NCI-H2107 (cell line): ENCODE measurements at places on chromosomes 13 and 19.

GRCh38 chr13:48790966-48791365, 137.2 kb downstream of the CYSLTR2 start:
- no peak for DNase-seq

- DNase-seq = peak; percentile 73
Measured at GRCh38 chr13:102333320-102334198, 68.3 kb downstream of the FGF14 start.

- no peak for DNase-seq
Measured at GRCh38 chr13:48138270-48138669, 43.4 kb upstream of the MED4 start.

GRCh38 chr19:13964776-13965175, 12.5 kb downstream of the DCAF15 start:
- DNase-seq = no peak

DNA sequence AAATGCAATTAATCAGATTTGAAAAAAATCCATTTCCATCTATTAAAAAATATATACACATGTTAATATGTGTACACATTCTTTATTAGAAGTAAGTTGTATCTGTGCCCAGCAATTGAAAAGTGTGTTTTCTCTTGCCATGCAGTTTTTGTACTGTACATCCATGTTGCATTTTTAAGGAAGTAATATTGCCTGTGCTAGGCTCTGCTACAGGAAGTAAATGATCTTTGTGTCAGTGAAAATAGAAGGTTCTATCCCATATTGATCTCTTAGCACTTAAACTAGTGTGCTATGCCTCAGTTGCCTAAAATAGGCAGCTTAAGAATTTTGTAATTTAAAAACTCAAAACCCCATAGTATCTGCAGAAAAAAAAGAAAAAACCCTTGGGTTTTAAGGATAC, 122.5 kb downstream of the CDK8 start:
- DNase-seq = no peak

DNA sequence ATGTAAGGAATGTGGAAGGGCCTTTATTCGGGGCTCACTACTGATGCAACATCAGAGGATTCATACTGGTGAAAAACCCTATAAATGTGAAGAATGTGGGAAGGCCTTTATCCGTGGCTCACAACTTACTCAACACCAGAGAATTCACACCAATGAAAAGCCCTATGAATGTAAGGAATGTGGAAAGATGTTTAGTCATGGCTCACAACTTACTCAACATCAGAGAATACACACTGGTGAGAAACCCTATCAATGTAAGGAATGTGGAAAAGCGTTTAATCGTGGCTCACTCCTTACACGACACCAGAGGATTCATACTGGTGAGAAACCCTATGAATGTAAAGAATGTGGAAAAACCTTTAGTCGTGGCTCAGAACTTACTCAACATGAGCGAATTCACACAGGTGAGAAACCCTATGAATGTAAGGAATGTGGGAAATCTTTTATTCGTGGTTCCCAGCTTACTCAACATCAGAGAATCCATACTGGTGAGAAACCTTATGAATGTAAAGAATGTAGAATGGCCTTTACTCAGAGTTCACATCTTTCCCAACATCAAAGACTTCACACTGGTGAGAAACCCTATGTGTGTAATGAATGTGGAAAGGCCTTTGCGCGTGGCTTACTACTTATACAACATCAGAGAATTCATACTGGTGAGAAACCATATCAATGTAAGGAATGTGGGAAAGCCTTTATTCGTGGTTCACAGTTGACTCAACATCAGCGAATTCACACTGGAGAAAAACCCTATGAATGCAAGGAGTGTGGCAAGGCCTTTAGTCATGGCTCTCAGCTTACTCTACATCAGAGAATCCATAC, 44.3 kb downstream of the ZNF585A start:
- DNase-seq = no peak

DNA sequence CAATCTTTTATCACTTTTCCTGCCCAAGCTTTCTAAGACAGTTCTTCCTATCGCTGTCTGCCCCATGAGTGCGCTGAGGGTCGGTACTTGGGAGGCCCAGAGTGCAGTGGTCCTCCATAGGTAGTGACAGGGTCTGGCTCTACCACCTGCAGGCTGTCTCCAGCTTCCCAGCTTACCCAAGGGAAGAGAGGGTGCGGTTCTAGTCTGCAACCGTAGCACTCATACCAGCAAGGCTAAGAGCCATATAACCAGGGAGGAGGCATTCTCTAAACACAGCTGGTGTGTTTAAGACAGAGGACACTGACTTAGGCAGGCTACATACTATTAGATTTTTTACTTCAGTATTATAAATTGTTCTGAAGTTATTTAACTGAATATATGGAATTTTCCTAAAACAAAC, 8.2 kb downstream of the PROZ start:
- no peak for DNase-seq

- DNase-seq = no peak
Measured at GRCh38 chr19:30666301-30666803, 294.2 kb downstream of the ZNF536 start.

DNA sequence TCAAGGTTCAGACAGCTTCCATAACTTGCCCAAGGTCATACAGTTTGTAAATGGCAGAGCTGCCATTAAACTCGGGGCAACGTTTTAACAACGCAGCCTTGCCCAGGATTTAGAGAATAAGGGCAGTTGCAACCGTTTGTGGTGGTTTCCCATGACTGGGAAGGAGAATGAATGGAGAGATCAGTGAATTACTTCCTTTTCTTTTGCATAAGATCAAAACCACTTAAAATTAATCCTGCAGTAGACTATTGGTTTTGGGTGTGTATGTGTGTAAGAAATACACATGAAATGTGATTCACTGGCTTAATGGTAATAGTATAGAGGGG, 179.1 kb upstream of the MIR17HG start:
- DNase-seq = no peak

DNA sequence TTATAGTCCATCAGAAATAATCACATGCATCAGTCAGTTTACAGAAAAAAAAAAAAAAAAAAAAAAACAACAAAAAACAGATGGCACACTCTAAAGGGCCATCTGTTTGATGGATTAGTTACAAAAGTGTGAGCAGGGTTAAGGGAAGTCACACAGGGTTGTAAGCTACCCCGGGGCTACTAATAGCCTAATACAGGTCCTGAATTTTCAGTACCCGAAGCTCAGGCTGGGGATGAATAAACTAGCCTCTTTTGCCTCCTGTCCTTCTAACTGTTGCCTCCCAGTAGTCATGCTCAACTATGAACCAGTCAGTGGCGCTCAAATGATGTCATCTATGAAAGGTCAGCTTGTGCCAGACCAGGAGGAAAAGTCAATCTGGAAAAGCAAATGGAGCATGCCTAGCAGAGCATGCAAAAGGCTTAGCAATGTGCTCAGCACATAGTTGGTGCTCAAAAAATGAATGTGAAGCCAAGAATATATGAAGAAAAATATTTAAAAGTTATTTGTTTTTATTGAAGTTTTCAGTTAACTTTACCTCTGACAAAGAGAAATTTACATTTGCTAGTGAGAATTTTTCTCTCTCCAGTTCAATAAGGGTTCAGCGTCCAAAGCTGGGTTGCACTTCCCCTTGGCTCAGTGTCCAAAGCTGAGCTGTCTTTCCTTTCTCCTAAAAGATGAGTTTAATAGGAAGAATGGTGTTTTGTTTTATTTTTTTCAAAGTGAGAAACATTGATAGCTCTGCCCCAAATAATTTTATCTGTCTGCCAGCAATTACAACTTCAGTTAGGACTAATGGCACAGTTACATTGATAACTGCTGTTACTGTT, 30.8 kb upstream of the LRCH1 start:
- DNase-seq = no peak

DNA sequence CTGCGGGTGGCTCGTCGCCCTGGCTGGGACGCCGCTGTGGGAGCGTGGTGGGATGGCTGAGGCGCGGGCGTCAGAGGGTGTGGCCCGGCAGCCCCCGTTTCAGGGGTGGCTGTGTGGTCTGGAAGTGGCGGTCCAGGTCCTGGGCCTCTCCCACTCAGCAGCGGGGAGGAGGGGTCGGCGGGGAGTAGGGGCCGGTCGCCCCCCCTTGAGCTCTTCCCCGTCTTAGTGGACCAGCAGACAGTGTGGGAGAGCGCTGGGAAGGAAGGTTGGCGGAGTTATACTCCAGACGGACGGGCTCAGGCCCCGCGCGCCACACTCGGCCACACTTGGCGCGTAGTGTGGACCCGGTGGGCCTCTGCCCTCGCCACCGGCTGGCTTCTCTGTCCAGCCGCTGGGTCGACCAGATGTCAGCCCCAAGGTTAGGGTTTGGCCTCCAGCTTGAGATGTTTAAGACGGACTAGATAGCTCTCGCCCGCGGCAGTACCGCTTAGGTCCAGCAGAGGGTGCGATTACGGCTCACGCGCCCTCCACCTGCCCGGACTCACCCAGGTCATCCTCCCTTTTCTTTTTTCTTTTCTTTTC, 21.7 kb upstream of the ZNF429 start:
- DNase-seq = peak; percentile 11

DNA sequence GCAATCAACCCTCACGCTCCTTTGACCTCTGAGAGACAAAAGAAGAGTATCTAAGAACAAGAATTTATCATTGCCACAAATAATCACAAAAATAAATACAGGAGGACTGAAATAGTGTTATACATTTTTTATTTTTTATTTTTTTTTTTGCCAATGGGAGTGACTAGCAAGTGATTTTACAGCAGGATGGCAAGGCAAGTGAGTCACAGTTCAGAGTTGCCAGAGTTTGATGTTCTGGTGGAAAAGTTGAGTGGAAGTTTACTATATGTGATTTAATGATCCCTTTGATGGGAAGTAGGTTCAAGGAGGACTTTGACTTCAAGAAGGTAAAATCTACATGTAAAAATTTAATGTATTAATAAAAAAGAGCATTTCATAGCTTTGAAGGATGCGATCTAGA, 2691.4 kb downstream of the PCDH9 start:
- no peak for DNase-seq

DNA sequence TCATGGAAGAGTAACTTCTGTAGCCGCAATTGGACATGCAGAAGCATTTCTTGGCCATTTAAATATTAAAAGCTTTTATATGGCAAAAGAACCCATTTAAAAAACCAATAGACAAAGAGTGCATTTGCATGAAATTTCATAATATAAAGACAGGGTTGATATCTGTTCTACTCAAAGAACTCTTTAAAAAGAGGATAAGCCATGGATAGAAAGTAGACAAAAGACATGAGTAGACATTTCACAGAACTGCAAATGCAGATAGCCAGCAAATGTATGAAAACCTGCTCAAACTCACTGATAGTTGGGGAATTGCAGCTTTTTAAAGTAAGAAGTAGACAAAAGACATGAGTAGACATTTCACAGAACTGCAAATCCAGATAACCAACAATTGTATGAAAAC, 218.1 kb downstream of the SHISA2 start:
- no peak for DNase-seq

DNA sequence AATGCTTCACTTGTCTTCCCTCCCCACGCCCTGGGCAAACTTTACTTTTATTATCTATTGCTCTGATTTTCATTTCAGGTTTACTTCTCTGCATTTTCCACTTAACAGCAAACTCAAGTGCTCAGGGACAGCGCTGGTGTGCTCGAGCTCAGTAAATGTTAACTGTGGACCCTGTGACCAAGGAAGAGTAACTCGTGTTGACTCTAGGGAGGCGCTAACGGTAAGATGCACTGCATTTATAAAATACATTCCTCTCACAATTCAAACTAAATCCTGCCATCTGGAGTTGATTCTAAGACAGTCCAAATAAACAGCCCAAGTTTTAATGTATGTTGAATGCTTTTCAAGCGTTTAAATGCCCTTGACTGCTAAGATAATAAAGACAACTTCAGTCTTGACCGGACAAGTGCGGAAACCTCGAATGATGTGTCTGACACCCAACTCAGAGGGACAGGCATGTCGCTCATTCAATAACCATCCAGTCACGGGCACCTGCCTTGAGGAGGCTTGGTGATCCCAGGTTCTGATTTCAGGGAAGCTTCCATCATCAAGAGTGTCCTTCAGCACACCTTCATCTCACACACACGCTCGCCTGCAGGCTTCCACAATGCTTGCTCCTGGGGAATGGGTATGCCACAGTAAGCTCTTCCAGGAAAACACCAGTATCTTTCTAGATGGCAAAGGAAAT, 93.2 kb downstream of the STK24 start:
- no peak for DNase-seq

DNA sequence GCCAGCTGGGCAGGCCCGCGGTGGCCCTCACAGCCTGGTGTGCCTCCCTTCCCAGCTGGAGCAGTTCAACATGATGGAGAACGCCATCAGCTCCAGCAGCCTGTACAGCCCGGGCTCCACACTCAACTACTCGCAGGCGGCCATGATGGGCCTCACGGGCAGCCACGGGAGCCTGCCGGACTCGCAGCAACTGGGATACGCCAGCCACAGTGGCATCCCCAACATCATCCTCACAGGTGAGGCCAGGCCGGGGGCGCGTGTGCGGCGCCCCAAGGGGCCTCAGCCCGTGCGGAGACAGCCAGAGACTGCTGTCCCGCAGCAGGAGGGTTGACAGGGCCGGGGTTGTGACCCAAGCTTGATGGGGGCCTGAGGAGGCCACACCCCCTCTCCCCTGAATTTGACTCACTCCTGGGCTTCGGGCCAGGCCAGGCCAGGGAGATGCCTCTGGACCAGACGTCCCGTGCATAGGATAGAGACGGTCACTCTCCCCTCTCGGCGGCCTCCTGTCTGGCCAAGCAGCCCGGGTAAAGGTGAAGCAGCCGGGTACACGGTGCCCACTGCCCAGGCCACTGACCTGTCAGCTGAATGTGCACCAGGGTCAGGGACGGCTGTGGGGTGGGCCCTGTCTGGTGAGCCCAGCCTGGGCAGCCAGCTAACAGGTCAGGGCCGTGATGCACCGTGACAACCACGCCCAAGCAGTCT, 15.4 kb downstream of the COMP start:
- DNase-seq = no peak

GRCh38 chr13:44627441-44627840, 51.3 kb upstream of the TSC22D1 start:
- DNase-seq = no peak

DNA sequence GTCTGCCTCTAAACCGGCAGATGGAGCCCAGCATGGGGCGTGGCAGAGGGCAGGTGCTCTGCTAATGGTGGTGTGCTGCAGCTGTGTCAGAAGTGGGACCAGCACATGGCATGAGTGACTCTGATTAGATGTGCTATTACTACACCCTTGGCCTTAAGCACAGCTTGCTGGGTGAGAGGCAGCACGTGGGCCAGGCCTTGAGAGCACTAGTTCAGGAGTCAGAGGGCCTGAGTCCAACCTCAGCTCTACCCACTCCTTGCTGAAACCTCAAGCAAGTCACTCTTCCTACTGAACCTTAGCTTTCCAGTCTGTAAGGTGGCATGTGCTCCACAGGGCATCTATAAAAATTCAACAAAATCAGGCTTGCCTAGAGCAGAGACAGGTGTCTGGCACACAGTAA, 22.7 kb downstream of the AKT2 start:
- DNase-seq = no peak
